ENCODE measurements at places on chromosomes 2 and 18. TPM values are rescaled to one million over a fixed set of nuclear protein-coding genes. Genes with fewer than 3 reads are reported as not detected.
A peak's percentile ranks its signal among the peaks of the same experiment; 100 is the strongest.

Gene MC5R
- total RNA-seq, result 0.17 TPM

- no peak overlapping the region for H3K4me3 ChIP-seq
- no peak for DNase-seq
- H3K4me1 ChIP-seq, result no peaks in the 10 kb centered on the region
- no peaks in the 10 kb centered on the region for H3K36me3 ChIP-seq
- peaks cover 6% of the 10 kb centered on the region for H3K27me3 ChIP-seq
- no peak overlapping the region for H3K27ac ChIP-seq
These were observed 44.0 kb downstream of the TCF4 start for GRCh38 chr18:55544014-55544413.

DNA sequence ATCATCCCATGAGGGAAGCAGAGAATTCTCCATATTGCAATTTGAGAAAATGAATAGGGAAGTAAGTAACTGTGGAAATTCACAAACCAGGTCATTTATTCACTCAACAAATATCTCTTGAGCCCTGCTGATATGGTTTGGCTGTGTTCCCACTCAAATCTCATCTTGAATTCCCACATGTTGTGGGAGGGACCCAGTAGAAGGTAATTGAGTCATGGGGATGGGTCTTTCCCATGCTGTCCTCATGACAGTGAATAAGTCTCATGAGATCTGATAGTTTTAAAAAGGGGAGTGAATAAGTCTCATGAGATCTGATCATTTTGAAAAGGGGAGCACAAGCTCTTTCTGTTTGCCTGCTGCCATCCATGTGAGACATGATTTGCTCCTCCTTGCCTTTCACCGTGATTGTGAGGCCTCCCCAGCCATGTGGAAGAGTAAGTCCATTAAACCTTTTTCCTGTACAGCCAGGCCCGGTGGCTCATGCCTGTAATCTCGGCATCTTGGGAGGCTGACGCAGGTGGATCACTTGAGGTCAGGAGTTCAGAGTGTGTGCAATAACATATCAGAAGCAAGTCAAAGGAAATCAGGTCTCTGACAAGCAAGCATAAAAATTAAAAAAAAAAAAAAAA is 193.2 kb downstream of the NDUFA10 start:
- no peak for DNase-seq
- no peaks in the 10 kb centered on the region for H3K36me3 ChIP-seq
- H3K4me3 ChIP-seq, result no peak overlapping the region
- no peaks in the 10 kb centered on the region for H3K27me3 ChIP-seq
- no peak overlapping the region for H3K27ac ChIP-seq

GRCh38 chr2:46296216-46296839 is 879 bp upstream of the EPAS1 start:
- peaks cover 74% of the 10 kb centered on the region for H3K27me3 ChIP-seq
- H3K4me1 ChIP-seq, result peaks cover 22% of the 10 kb centered on the region
- peaks cover 3% of the 10 kb centered on the region for H3K36me3 ChIP-seq
- no peak overlapping the region for H3K27ac ChIP-seq
- peak overlapping the region; percentile 69 for H3K4me3 ChIP-seq
- no peak for DNase-seq

GRCh38 chr2:130259594-130259993 is 61.4 kb upstream of the TUBA3E start:
- no peaks in the 10 kb centered on the region for H3K36me3 ChIP-seq
- no peak overlapping the region for H3K4me3 ChIP-seq

DNA sequence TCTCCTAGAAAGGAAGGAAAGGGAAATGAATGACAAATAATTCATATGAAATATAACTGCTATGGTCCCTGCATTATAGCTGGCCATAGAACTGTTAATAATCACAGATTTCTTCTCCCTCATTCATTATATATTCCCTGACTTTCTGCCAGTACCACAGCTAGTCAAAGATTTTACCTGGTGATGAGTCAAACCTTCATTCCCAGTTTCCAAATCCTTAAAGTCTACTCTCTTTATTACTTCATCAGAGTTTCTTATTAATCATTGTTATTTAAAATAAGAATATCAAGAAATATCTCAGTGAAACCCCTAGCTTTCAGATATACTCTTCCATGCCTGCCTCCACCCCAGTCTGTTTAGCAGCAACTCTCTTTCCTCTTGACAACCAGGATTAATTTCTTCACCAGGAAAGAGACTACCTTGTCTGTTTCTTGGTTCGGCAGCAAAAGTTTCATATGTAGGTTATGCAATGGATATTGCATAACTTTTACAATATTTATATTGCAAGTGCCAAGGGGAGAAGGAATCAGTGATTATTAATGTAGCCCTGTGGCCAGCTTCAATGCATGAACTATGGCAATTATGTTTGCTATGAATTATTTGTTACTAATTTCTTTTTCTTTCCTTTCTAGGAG is 533.8 kb downstream of the FBXO15 start:
- no peak overlapping the region for H3K27ac ChIP-seq
- no peaks in the 10 kb centered on the region for H3K4me1 ChIP-seq
- H3K36me3 ChIP-seq, result no peaks in the 10 kb centered on the region
- H3K27me3 ChIP-seq, result no peaks in the 10 kb centered on the region
- H3K4me3 ChIP-seq, result no peak overlapping the region
- no peak for DNase-seq

Gene ACVR2A
- total RNA-seq, result 5.0 TPM

DNA sequence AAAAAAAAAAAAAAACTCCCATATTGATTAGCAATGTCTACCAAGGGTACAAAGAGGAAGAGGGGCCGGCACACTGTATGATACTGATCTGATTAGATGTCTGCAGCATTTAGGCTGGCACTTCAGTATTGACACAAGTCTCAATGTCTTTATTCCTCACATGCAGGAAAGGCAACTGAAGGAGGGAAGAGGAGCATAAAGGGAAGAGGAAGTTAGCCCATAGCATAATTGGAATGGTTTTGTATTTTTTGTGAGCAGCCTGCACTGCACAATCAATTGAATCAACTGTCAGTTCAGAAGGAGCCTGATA is 79.0 kb downstream of the DNER start:
- no peak overlapping the region for H3K27ac ChIP-seq
- no peak overlapping the region for H3K4me3 ChIP-seq
- H3K4me1 ChIP-seq, result no peaks in the 10 kb centered on the region
- peaks cover 17% of the 10 kb centered on the region for H3K27me3 ChIP-seq

Gene RNU2-63P
- 24.3 TPM for total RNA-seq

Gene ICA1L
- total RNA-seq, result 4.5 TPM

DNA sequence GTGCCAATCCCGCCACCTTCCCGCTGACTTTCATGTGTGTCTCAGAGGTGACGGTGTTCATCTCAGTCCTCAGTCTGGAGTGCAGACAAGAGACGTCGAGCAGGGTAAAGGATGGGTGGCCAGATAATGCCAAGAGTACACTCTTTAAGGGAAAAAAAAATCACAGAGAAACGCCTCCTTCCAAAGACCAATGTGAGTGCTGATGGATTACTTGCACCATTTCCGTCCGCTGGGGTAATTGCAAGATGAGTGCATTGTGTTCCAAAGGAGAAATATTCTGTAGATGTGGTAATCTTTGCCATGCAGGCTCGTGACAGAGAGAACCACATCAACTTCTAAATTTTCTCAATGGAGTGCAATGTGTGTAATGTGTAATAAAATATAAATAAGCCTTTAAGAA is 81.0 kb downstream of the KLHL29 start:
- DNase-seq, result no peak
- H3K27me3 ChIP-seq, result peaks cover 58% of the 10 kb centered on the region
- H3K27ac ChIP-seq, result no peak overlapping the region
- H3K36me3 ChIP-seq, result no peaks in the 10 kb centered on the region
- H3K4me1 ChIP-seq, result peaks cover under 1% of the 10 kb centered on the region

DNA sequence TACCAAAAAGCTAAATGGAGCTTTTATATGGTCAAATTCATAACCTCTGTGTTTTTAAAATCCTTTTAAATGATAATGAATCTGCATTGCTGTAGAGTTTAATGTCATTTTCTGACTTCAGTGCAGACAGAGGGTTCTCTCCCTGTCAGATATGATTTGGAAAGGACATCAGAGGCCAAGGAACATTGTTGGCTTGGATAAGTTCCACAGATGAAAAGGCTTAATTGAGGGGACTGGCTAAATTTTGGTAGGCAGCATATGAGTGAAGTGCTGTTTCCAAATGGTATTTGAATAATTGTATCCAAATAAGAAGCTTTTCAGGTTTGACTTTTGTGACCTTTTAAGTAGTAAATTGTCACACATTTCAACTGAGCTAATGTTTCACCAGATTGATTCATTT is 124.6 kb upstream of the KCNH7 start:
- H3K4me1 ChIP-seq, result no peaks in the 10 kb centered on the region
- DNase-seq, result no peak
- no peaks in the 10 kb centered on the region for H3K27me3 ChIP-seq
- no peak overlapping the region for H3K4me3 ChIP-seq
- H3K27ac ChIP-seq, result no peak overlapping the region
- H3K36me3 ChIP-seq, result no peaks in the 10 kb centered on the region

- H3K27ac ChIP-seq, result no peak overlapping the region
- H3K27me3 ChIP-seq, result peaks cover 2% of the 10 kb centered on the region
- no peak for DNase-seq
- H3K4me3 ChIP-seq, result no peak overlapping the region
- H3K36me3 ChIP-seq, result no peaks in the 10 kb centered on the region
These were observed 252.2 kb downstream of the KLHL29 start for GRCh38 chr2:23637011-23637778.

Gene AKAIN1
- not detected for total RNA-seq

Gene REG1B
- total RNA-seq, result not detected

DNA sequence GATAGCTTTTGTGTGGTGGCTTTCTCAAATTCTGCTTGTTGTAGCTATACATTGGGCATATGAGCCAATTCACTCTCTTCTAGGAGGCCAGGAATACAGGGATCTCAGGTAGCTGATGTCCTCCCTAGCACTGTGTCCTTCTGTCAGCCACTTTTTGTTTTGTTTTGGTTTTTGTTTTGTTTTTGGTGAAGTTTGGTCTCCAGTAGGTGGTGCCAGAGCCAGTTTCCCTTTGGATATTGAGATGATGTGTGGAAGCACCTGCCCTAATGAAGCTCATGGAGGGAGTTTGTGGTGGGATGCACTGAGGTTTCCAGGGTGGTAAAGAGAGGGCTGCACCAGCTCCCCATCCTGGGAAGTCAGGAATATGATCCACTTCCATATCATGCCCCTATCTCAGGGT is 100.5 kb upstream of the VWC2L start:
- no peaks in the 10 kb centered on the region for H3K27me3 ChIP-seq
- H3K4me3 ChIP-seq, result no peak overlapping the region
- no peak overlapping the region for H3K27ac ChIP-seq
- no peak for DNase-seq
- no peaks in the 10 kb centered on the region for H3K36me3 ChIP-seq
- no peaks in the 10 kb centered on the region for H3K4me1 ChIP-seq

DNA sequence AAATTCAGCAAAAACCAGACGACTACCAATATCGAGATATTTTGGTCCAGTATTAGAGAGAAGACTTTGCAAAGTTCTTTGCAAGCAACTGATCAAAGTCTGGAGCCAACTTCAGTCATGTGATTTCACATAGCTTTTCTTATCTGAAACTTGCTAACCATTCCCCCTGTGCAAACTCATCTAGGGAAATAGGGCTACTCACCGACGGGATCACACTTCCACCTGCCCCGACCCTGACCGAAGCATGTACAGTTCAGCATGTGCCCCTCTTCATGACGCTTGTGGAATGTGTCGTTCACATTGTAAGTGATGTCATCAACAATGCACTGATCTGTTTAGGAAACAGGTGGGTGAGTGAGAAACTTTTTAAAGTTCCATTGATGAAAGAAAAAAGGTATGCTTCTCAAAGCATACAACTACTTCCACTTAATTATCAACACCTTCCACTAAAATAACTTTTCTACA is 15.4 kb downstream of the FN1 start:
- no peak overlapping the region for H3K27ac ChIP-seq
- DNase-seq, result no peak
- H3K4me1 ChIP-seq, result peaks cover 2% of the 10 kb centered on the region
- no peaks in the 10 kb centered on the region for H3K36me3 ChIP-seq
- H3K4me3 ChIP-seq, result no peak overlapping the region
- peaks cover 43% of the 10 kb centered on the region for H3K27me3 ChIP-seq

DNA sequence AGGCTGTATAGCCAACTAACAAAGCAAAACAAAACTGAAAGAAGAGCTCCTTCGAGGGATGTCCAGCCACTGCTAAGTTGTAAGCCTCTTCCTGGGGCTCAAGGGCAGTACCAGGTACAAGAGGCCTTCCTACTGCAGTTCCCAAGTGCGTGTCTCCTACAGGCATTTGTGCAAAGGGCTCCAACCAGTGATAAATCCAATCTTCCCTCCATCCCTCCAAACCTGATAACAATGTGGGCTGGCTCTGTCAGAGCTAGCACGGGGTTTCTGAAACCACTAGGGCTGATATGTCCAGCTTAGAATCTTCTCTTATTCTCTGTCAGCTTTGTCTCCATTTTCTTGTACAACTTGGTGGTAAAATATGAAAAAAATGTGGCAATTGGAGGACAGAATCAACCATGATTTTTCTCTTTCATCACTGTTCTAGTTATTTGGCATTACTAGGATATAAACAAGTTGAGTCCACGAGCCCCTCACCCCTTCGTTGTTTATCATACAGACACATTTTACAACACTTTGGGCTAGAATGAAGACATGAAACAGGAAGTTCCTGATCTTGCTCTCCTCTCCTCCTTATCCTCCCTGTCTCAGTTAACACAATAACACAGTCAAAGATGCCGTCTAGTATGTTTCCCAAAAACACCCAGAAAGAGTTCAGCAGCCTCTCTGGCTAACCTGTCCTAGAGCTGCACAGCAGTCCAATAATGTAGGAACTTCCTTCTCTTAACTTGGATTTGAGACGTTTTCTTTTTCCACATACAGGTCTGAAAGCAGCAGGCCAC is 35.4 kb upstream of the WIPF1 start:
- peak overlapping the region; percentile 93 for H3K4me3 ChIP-seq
- no peak for DNase-seq
- H3K27me3 ChIP-seq, result no peaks in the 10 kb centered on the region
- peaks cover 28% of the 10 kb centered on the region for H3K36me3 ChIP-seq
- peak overlapping the region; percentile 98 for H3K27ac ChIP-seq
- H3K4me1 ChIP-seq, result peaks cover 65% of the 10 kb centered on the region

Gene IL1R2
- total RNA-seq, result 0.53 TPM

GRCh38 chr2:181393472-181393871 is 63.7 kb upstream of the ITGA4 start:
- no peak for DNase-seq
- H3K27me3 ChIP-seq, result no peaks in the 10 kb centered on the region
- H3K27ac ChIP-seq, result peak overlapping the region; percentile 88
- peaks cover 19% of the 10 kb centered on the region for H3K4me1 ChIP-seq

DNA sequence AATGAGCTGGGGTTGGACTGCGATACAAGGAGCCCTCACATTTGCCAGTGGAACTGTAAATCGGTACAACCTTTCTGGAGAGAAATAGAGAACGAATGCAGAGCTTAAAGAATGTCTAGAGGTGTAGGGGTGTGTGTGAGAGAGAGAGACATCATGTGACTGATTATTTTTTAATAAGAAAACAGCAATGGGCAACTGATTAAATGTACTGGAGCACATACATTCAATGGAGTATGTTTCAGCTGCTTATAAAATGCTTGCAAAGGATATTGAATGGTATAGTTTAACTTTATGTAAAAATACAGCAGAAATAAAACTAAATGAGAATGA is 391 bp upstream of the TMEM17 start:
- no peaks in the 10 kb centered on the region for H3K36me3 ChIP-seq
- H3K27ac ChIP-seq, result no peak overlapping the region
- H3K27me3 ChIP-seq, result peaks cover 38% of the 10 kb centered on the region
- no peak for DNase-seq
- H3K4me3 ChIP-seq, result peak overlapping the region; percentile 80

- DNase-seq, result no peak
- H3K27me3 ChIP-seq, result peaks cover 6% of the 10 kb centered on the region
- peak within 1 kb of the TSS; percentile 63 for H3K27ac ChIP-seq
- H3K36me3 ChIP-seq, result no peaks in the 10 kb centered on the region
- H3K4me1 ChIP-seq, result peaks cover 16% of the 10 kb centered on the region
These were observed at the start of gene IMPA2 for GRCh38 chr18:11981192-11981542. Gene IMPA2 (plus strand): TSS chr18:11981507. CDS start chr18:11981670, 163 bp downstream.

Gene IGFBP5
- total RNA-seq, result 0.08 TPM

Gene IL36RN
- not detected for total RNA-seq
